Stimulated activated CD4-positive, alpha-beta T cell treated with anti-CD3 and anti-CD28 coated beads, Interleukin-15, amount 100 ng/mL, for 48 hours (primary cell): ENCODE measurements at places on chromosomes 3 and 15.

DNA sequence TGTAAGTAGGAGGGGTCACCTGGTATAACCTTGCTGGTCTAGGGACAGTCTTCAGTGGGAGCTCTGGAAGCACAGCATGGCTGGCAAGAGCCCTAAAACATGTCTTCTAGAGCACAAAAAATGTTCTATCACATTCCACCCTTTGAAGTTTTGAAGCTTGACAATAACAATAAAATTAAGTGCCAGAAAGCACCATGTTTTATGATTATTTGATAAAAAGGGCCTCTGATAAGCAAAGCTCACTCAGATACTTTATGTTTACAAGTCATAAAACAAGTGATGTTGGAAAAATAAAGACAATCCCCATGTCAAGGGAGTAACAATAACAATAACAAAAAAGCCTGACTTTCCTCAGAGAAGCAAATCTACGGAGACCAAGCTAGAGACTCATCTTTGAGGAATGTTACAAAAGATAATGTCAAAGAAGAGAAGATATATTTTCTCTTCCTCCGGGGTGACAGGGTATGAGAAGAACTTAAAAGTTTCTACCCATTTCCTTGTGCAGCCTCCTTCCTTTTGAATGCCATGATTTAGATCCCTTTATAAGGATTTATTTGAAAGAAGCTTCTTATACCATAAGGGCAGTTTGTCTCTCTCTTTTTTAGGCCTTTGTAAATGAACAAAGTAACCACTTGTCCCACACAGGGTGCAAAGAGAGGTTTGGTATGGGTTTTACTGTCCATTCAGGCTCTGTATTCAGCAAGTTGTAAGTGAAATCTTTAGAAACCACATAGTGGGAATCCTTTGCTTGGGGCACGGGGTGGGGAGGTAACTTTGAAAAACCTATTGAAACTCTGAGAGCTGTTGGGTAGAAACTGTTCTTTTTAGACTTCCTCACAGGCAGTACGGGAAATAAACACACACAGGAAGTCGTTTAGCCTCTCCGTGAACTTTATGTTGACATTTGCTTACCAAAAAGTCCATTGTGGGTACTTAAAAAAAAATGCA is 109.6 kb upstream of the RBMS3 start:
- DNase-seq: no peak

GRCh38 chr15:80695911-80696661 is 976 bp downstream of the ABHD17C start:
- no peak for DNase-seq

- DNase-seq: no peak
Observed at GRCh38 chr3:75272691-75273090, 391.4 kb upstream of the FRG2C start.

DNA sequence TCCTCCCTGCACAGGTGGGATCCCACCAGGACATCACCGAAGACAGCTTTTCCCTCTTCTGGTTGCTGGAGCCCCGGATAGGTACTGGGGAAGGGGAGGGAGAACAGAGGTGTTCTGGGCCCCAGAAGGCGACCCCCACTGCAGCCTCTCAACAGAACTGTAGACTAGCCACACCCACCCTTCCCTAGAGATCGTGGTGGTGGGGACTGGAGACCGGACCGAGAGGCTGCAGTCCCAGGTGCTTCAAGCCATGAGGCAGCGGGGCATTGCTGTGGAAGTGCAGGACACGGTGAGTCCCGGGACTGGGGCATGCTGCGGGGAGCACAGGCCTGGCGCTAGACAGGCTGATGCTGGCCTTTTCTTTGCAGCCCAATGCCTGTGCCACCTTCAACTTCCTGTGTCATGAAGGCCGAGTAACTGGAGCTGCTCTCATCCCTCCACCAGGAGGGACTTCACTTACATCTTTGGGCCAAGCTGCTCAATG is 809 bp downstream of the NDUFAF3 start:
- no peak for DNase-seq

DNA sequence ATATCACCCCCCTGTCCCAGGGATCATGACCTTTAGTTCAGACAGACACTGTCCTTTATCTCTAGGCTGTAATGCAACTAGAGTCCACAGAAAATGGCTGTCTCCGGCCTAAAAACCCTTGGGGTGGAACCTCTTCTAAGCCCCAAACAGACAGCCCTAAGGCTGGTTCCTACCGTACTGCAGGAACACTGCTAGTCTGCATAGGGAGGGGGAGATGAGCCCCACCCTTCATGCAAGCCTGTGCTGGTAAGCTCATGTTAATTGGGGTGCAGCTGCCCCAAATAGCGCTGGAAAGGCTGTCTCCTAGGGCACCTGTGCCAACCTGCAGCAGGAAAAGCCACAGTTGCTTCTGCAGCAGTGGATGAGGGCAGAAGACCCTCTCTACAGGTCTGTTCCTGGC is 252.1 kb upstream of the MDFIC2 start:
- no peak for DNase-seq

- no peak for DNase-seq
Observed at GRCh38 chr3:41682996-41683395, 278.9 kb downstream of the ULK4 start.
